ENCODE measurements at places on chromosomes 2 and 18.

- DNase-seq = no peak
Measured at GRCh38 chr2:12764849-12765605, 48.3 kb downstream of the TRIB2 start.

DNA sequence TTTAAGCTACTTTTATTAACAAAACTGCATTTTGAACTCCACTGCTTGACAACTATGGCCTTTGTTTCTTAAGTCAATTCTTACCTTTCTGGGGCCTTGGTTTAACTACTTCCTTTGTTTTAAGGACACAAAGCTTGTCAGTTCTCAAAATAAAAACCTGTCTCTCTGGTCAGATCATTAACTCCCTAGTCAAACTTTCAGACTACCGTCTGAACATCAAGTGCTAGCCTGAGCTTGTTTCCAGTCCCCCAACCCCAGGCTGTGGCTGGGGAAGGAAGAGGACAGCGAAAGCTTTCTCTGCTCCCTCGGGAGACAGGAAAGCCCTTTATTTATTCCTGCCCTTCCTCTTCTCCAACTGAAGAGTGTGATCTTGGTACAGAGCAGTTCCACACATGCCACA, 1.7 kb downstream of the SH3YL1 start:
- DNase-seq = no peak

DNA sequence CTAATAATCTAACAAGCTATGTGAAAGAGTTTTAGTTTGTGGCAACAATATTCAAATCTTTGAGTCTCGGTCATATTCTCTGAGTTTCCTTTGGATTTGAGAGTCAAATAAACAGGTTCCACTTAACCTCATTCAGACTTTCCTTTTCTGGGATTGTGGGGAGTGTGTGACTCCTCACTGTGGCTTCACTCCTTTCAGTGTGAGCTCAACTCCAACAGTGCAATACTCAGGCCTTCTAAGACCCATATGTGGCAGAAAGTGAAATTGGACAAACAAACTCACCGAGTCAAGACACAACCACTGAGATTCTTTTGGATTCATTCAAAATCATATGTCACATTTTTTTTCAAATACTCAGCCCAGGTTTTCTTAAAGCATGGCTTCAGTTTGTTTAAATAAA, 25.4 kb downstream of the SLC9A4 start:
- DNase-seq = no peak

- DNase-seq = no peak
Measured at GRCh38 chr2:241559323-241560161, 997 bp downstream of the BOK start.

- DNase-seq = no peak
Measured at GRCh38 chr18:59479776-59480175, 120.7 kb upstream of the LMAN1 start.

Measured in stimulated activated CD8-positive, alpha-beta memory T cell treated with anti-CD3 and anti-CD28 coated beads, Interleukin-4, amount 100 ng/mL, for 24 hours (primary cell).